ENCODE measurements at places on chromosomes 1 and 21.

DNA sequence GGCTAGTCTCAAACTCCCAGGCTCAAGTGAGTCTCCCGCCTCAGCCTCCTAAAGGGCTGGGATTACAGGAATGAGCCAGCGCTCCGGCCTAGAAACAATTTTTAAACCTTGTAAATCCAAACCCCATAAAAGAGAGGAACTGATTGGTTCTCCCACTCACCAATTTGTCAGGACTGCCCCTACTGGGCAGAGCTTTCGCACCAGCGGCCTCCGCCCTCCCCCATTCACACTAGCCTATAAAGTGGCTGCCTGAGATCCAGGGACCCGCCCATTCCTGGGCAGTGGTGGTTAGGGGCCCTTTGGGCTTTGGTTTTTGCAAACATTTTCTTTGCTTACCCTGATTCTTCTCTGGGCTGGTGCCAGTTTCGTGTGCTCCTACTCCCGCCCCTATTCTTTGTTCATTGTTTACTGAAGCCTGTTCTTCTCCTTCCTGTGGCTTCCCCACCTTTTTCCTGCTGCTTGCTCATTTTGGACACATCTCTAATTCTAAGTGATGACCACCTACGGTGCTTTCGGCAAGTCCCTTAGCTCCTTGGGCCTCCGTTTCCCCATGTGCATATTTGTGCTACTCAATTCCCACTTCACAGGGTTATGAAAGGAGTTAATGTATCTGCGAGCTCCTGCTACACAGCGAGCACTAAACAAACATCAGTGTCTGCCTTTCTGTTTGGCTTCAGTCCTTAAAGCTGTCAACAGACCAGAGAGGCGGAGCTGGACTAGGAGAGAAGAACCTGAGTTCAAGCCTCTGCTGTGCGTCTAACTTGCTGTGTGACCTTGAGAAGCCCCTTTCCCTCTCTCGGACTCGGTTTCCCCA, 39.8 kb upstream of the CLIC4 start:
- H3K36me3 ChIP-seq, result no peaks in the 10 kb centered on the region
- no peak overlapping the region for H3K4me3 ChIP-seq
- H3K27me3 ChIP-seq, result no peaks in the 10 kb centered on the region
- peaks cover 3% of the 10 kb centered on the region for H3K4me1 ChIP-seq
- no peak overlapping the region for H3K27ac ChIP-seq

- DNase-seq, result no peak
- H3K4me1 ChIP-seq, result no peaks in the 10 kb centered on the region
- no peaks in the 10 kb centered on the region for H3K27me3 ChIP-seq
Measured at GRCh38 chr1:19390166-19390850, 78.2 kb downstream of the SLC66A1 start.

DNA sequence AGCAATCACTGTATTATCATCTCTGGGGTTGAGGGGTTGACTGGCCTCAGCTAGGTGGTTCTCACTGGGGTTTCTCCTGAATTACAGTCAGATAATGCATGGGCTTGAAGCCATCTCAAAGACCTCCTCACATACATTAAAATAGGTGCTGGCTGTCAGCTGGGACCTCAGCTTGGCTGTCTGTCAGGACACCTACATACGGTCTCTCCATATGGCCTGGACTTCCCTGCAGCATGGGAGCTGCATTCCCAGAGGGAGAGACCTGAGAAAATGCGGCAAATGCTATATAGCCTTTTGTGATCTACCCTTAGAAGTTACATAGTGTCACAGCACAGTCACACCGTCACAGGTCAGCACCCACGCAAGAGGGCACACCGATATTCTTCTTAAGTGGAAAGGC, 93.6 kb downstream of the TSEN15 start:
- H3K27ac ChIP-seq, result no peak overlapping the region
- 0 out of 2 replicates have a peak, but pooled peaks cover 1% of the 10 kb centered on the region for H3K4me1 ChIP-seq
- DNase-seq, result no peak
- no peaks in the 10 kb centered on the region for H3K27me3 ChIP-seq
- no peak overlapping the region for H3K4me3 ChIP-seq

- no peak for DNase-seq
- no peaks in the 10 kb centered on the region for H3K27me3 ChIP-seq
- H3K36me3 ChIP-seq, result no peaks in the 10 kb centered on the region
- H3K4me1 ChIP-seq, result 0 out of 2 replicates have a peak, but pooled peaks cover 2% of the 10 kb centered on the region
Measured at GRCh38 chr1:182783068-182783467, 6.5 kb upstream of the NPL start.

DNA sequence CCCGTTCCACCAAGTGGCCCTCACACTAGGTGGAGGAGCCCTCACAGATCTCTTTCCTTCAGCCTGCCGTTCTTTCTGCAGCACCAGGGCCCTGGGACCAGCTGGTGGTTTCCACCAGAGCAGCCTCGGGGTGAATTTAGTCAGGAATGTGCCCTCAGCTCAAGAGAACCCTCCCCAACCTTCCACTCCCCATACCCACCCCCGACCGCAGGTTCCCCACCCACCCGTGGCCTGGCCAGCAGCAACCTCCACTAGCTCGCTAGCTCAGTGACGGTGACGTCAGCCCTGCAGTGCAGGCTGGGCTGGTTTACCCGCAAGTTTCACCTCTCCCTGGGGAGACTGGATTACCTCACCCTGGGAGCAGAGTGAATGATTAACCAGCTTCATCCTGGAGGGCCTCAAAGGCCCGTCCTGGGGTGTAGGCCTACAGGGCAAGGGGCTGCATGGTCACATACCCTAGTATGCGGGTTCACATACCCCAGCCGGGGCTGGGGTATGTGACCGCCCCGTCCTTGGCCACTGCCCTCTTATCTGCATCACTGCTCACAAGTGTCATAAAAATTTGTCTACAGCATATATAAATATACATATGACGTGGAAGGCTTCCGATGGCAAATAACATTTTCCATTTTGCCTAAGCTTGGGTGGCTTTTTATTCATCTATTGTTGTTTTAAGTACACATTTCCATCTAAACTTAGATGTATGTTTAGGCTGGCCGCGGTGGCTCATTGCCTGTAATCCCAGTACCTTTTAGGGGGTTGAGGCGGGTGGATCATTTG, 24.5 kb downstream of the ELF3 start:
- H3K27ac ChIP-seq, result no peak overlapping the region
- no peaks in the 10 kb centered on the region for H3K36me3 ChIP-seq
- H3K4me1 ChIP-seq, result peaks cover 4% of the 10 kb centered on the region
- DNase-seq, result no peak
- no peaks in the 10 kb centered on the region for H3K27me3 ChIP-seq
- H3K4me3 ChIP-seq, result no peak overlapping the region

DNA sequence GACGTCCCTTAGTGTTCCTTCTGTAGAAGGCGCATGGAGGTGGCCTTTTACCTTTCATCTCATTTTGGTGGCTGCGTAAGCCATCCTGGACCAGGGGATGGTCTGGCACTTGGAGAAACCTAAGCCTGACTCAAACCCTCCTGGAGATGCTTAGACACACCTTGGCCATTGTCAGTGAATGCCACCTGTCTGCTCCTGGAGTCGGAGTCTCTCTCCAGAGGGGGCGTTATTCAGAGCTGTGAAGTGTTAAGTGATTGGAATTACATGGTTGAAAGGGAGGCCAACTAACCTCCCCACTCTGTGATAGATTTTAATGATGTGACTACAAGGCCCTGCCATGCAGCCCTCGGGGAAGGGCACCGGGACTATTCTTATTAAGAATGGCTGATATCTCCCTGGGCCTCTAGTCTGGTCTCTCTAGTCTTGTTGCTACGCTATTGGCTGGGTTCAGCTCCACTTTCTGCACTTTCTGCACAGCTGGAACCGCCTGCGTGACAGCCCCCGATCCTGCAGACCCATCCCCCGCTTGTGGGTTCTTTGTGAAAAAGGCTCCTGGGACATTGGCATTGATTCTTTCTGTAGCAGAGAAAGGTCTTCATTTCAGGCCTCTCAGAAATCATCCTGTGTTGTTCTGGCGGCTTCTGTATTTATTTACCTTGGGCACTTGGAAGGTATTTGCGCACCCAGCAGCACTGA, 4.2 kb downstream of the RASSF5 start:
- no peak for DNase-seq
- H3K27me3 ChIP-seq, result peaks cover 19% of the 10 kb centered on the region
- H3K36me3 ChIP-seq, result no peaks in the 10 kb centered on the region

GRCh38 chr1:66393586-66394287, 140.2 kb upstream of the SGIP1 start:
- no peak overlapping the region for H3K4me3 ChIP-seq
- no peak for DNase-seq
- H3K36me3 ChIP-seq, result no peaks in the 10 kb centered on the region
- H3K4me1 ChIP-seq, result no peaks in the 10 kb centered on the region
- no peak overlapping the region for H3K27ac ChIP-seq
- no peaks in the 10 kb centered on the region for H3K27me3 ChIP-seq

GRCh38 chr1:226635456-226635941, 86.9 kb downstream of the STUM start:
- no peak overlapping the region for H3K4me3 ChIP-seq
- H3K36me3 ChIP-seq, result no peaks in the 10 kb centered on the region
- no peaks in the 10 kb centered on the region for H3K4me1 ChIP-seq

DNA sequence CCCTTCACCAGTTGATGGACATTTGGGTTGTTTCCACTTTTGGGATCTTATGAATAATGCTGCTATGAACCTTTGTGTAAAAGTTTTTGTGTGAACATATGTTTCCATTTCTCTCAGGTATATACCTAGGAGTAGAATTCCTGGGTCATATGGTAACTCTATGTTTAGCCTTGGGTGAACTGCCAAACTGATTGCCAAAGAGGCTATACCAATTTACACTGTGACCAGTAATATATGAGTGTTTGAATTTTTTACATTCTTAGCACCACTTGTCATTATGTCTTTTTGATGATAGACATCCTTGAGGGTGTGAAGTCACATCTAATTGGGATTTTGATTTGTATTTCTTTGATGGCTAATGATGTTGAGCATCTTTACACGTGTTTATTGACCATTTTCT, 290.1 kb downstream of the DUSP10 start:
- no peak for DNase-seq
- no peaks in the 10 kb centered on the region for H3K36me3 ChIP-seq
- H3K4me1 ChIP-seq, result peaks cover 2% of the 10 kb centered on the region

DNA sequence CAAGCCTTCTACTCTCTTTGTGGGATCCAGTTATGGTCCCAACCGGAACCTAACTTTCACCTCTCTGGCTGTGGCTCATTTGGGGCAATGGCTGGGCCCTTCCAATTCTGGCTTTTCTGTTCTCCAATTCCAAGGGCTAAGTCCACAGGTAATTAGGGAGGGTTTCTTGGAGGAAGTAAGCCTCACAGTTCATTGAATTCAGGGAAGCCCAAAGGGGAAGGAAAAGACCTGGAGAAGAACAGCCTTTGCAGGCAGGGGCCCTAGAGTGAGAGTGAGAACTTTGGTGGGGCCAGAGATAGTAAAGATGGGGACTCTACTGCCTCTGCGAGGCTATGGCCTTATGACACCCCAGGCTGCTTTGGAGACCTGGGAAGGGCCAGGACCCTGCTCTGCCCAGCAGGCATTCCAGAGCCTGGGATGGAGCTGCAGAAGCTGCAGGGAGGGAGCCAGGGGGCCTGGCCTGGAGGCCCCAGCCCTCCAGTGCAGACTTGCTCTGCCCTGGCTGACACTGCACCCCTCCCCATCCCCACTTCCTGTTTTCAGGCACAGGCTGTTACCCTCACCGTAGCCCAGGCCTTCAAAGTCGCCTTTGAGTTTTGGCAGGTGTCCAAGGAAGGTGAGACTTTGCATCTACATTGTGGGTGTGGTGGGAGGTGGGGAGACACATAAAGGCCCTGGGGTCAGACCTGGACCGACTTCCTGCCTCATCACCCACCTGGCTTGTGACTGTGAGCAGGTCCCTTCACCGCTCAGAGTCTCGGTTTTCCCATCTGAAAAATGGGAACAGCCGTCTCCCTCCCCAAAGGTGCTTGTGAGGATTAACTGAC, 18.9 kb downstream of the LDLRAP1 start:
- 0 out of 2 replicates have a peak, but pooled peaks cover 3% of the 10 kb centered on the region for H3K36me3 ChIP-seq
- DNase-seq, result no peak
- H3K27ac ChIP-seq, result no peak overlapping the region
- H3K4me3 ChIP-seq, result no peak overlapping the region
- peaks cover 3% of the 10 kb centered on the region for H3K4me1 ChIP-seq

- peaks cover 97% of the 10 kb centered on the region for H3K27me3 ChIP-seq
- H3K27ac ChIP-seq, result no peak overlapping the region
- no peak for DNase-seq
- H3K4me1 ChIP-seq, result 0 out of 2 replicates have a peak, but pooled peaks cover 4% of the 10 kb centered on the region
- no peaks in the 10 kb centered on the region for H3K36me3 ChIP-seq
Measured at GRCh38 chr1:197916500-197916983, 630 bp upstream of the LHX9 start.

DNA sequence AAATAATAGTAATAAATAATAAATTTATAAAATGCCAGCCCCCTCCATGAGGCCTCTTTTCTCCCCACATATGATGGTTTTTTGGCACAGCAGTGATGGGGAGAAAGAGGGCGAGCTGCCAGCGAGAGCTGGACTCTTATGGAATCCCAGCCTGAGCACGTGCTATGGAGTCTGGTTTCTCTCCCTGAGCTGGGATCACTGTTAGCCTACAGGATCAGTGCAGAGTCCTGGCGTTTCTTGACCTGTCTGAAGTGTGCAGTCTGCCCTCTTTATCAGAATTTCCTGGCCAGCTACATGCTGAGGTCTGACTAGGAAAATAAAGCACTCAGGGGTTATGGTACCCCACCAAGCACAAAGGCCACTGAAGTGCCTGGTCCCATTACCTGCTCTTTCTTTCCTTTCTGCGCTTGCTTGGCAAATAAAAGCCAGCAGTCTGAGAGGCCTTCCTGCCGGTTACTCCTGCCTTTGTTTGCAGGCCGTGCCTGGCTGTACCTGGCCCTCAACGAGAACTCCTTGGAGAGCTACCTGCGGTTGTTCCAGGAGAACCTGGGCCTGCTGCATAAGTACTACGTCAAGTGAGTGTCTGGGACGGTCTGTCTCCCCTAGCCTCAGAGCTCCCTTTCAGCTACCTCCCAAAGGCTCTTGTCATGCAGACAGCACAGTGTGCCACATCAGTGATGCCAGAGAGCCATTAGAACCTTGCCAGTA, 18.5 kb upstream of the SLC25A34 start:
- DNase-seq, result no peak
- H3K4me3 ChIP-seq, result no peak overlapping the region
- no peaks in the 10 kb centered on the region for H3K4me1 ChIP-seq
- no peak overlapping the region for H3K27ac ChIP-seq

- DNase-seq, result no peak
- H3K4me3 ChIP-seq, result no peak overlapping the region
- H3K36me3 ChIP-seq, result no peaks in the 10 kb centered on the region
Measured at GRCh38 chr1:245693116-245693793, 538.5 kb downstream of the KIF26B start.

DNA sequence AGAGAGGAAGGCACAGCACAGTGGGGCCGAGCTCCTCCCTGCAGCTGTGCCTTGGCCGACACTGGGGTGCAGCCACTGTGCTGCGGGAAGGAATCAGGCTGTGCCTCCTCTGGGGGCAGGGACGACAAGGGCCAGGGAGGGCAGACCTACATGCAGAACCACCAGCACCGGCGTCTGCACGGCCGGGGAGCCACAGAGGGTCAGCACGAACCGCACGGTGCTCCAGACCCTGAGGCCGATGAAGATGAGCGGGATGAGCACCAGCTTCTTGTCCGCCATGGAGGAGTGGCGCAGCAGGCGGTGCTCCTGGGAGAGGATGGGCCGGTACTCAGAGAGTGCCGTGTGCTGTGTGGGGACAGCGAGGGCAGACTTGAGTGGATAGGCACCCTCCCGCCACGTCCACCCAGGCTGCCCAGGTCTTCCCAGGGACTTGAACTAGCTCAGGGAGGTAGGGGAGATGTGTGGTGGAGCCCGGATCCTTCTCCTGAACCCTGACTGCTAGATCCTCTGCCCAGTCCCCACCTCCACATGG, 23.5 kb downstream of the GPR157 start:
- no peak for DNase-seq
- H3K4me3 ChIP-seq, result no peak overlapping the region
- H3K27me3 ChIP-seq, result no peaks in the 10 kb centered on the region
- H3K36me3 ChIP-seq, result no peaks in the 10 kb centered on the region
- H3K4me1 ChIP-seq, result no peaks in the 10 kb centered on the region

GRCh38 chr1:66916320-66916719, 8.3 kb downstream of the DNAI4 start:
- no peak overlapping the region for H3K27ac ChIP-seq
- no peaks in the 10 kb centered on the region for H3K4me1 ChIP-seq
- no peaks in the 10 kb centered on the region for H3K27me3 ChIP-seq
